T-cell (primary cell): ENCODE measurements at places on chromosomes 7 and 10.

DNA sequence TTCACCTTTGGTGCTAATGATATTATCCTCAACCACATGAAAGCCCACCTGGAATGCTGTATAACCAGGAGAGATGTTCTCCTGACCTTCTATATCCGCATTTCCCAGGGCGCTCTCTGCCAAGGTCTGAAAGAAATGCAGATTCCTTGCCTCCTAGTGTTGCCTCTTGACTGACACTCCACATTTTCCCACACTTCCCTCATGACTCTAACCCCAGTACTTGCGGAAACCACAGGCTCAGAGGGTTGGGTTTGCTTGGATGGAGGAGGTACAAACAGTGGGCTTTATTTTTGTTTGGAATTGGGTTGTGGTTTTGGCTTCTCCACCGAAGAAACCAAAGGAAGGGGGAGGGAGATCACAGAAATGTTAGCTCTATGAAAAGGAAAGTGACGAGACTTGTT lies 222.9 kb upstream of the CELF2 start:
- DNase-seq: no peak

DNA sequence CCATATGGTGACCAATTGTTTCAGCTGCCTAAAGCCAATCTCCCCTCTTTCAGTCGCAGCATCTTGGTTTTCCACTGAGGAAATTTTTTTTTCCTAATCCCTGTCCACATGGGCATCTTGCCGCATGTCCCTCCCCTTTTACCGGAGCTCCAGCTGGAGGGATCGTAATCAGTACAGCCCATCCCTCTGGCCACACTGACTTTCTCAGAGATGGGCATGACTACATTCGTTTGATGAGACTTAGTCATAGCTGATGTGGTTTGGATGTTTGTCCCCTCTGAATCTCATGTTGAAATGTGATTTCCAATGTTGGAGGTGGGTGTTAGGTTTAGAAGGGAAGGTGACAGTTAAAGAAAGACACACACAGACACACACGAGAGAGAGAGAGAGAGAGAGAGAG lies 186.8 kb upstream of the CXCL12 start:
- DNase-seq: no peak

- no peak for DNase-seq
Observed at GRCh38 chr10:105974803-105975456, 1189.6 kb downstream of the SORCS1 start.

- DNase-seq: no peak
Observed at GRCh38 chr10:81218307-81218706, 656.7 kb upstream of the NRG3 start.

DNA sequence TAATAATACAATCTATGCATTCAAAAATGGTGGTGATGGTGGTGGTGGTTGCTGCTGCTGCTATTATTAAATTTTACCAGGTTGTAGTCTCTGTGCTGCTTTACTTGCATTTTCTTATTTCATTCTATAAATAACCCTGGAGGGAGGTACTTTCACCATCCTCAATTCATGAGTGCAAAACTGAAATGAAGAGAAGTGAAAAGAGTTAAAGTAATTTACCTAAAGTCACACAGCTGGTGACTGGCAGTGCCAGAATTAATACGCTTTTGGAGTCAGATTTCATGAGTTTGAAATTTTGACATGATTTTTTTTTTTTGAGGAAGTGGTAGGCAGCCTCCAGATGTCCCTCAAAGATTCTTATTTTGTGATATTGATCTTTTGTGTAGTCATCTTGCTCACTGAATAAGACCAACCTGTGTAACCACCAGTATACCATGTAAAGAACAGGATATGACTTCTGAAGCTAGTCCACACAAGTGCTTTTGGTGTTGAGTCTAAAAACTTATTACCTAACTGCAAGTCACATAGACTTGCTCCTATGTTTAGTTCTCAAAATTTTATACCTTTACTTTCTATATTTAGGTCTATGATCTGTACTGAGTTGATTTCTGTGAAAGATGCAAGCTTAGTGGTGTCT lies 218.8 kb downstream of the ZWINT start:
- no peak for DNase-seq

DNA sequence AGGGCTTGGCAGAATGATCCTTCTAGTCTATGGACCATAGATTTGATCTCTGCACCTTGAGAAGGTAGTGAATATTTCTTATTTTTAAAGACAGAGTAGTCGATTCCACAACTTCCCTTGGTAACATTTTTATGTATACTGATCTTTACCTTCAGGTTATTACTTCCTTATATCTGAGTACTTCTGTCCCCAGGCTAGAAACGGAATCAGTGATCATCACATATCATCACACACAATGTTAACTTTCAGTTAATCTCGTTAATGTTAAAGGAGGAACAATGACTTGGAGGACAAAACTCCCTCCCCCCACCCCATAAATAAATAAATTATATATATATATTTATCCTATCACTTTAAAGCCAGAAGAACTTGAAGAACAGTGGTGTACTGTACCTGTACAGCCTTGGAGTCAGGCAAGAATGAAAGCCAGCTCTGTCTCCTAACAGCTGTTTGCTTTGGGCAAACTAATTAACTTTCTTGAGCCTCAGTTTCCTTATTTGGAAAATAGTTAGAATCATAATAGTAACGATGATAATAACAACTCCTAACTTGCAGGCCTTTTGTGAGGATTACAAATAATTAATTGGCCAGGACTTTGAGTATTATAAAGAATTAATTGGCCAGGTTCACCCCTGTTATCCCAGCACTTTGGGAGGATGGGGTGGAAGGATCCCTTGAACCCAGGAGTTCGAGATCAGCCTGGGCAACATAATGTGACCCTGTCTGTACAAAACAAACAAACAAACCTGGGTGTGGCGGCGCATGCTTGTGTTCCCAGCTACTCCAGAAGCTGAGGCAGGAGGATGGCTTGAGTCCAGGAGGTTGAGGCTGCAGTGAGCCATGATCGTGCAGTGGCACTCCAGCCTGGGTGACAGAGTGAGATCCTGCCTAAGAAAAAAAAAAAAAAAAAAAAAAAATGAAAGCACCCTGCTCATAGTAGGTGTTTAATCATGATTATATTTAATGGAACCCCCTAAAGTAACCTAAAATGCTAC lies 63.5 kb downstream of the SAMD9 start:
- no peak for DNase-seq

DNA sequence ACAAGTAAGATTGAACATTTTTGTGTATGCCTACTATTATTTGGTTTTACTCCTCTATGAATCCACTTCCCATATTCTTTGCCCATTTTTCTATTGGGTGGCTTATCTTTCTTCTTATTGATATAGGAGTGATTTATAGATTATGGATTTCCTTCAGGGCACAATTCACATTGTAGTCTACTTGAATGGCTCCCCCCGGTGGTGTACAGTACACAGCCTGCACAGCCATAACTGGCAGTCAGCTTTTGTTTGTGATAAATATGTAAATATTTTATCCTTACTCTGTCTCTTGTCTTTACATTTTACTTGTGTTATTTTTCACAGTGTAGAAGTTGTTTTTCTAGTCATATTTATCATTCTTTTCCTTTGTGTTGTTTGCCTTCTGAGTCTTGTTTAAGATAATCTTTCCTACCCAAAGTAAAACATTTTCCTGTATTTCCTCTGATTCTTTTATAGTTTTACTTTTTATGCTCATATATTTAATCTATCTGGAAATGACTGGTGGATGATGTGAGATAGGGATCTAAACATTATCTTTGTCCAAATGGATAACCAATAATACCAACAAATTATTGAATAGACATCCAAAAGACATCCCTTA lies 23.9 kb upstream of the CALD1 start:
- DNase-seq: peak; percentile 10

GRCh38 chr10:113648478-113648877 lies 15.4 kb downstream of the NRAP start:
- DNase-seq: no peak

DNA sequence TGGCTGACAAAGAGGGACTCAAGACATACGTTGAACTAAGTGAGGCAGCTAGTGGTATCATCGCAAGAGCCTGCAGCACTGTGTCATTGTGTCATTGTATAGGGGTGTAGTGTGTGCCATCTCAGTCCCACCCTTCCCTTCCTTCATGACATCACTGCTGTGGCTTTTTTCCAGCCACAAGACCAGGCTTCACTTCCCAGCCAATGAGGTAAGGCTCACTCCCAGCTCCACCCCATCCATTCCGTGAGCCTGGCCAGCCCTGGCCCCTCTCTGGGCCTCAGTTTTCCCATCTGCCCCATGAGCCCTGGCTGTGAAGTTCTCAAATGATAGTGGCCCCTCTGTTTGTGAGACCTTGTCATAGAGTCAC lies 134.3 kb upstream of the ZMIZ1 start:
- DNase-seq: no peak

DNA sequence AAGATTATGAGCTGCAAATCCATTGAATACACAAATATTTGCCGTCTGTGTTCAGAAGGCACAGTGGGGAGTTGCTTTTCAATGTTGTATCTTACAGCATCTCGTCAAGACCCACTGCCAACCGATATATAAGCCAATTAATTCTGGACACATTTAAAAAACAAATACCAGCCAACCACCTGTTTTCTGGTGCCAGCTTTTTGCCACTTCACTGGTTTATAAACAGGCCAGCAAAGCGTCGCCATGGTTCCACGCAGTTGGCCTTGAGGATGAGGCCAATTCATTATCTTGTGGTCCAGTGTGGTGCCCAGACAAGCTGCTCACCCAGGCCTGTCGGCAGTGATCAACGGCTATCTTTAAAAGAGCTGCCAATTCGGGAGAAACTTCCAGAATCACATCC lies 321.0 kb downstream of the TCERG1L start:
- no peak for DNase-seq
